ENCODE measurements at places on chromosomes 12 and 14. TPM values are rescaled to one million over a fixed set of nuclear protein-coding genes. Genes with fewer than 3 reads are reported as not detected.

DNA sequence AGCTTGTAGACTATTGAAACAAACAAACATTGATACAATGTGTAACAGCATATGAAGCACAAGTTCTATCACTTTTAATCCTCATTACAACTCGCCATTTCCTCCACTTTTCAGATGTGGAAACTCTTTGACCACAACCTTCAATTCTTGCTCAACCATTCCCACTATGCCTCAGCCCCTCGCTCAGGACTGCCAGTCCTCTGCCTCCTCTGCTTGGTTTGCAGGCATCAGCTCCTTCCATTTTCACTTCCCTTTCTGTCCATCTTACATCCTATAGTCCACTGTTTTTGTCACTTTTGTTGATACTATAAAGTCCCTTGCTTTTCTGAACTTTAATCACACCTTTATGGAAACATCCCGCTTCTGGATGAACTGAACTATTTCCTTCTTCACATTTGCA is 28.2 kb upstream of the CD27 start:
- H3K36me3 ChIP-seq = no peaks in the 10 kb centered on the region
- no peaks in the 10 kb centered on the region for H3K27me3 ChIP-seq
- DNase-seq = no peak
- no peak overlapping the region for H3K27ac ChIP-seq
- no peaks in the 10 kb centered on the region for H3K4me1 ChIP-seq

- H3K27ac ChIP-seq = no peak overlapping the region
- no peaks in the 10 kb centered on the region for H3K27me3 ChIP-seq
- peaks cover 6% of the 10 kb centered on the region for H3K4me1 ChIP-seq
- H3K4me3 ChIP-seq = no peak overlapping the region
- no peak for DNase-seq
Observed at GRCh38 chr14:70711451-70711850, 69.7 kb downstream of the TTC9 start.

Gene VRTN
- total RNA-seq = 18.6 TPM

Gene DEPDC4
- total RNA-seq = 8.3 TPM
